NCI-H524 treated with DMSO at 0.1 percent for 48 hours (cell line): ENCODE measurements at places on chromosomes 16 and 17.

- DNase-seq: no peak
These were observed 10.9 kb downstream of the CTRB2 start for GRCh38 chr16:75195811-75196790.

DNA sequence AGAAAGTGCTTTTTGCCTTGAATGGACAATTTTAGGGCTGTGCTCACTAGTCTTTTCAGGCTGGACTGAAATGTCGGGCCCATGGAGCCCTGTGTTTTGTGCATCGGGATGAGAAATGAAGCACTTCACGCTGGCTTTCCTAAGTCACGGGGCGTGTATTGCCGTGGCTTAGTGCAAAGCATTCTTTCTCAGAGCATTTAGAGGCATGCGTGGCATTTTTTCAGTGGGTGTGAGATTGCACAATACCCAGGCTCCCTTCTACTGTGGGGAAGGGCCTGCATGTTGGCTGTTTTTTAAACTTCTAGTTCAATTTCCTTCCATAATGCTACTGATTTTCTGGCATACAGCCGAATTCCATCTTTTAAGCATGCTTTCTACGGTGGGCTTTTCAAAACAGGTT is 12.6 kb upstream of the POLR3E start:
- DNase-seq: no peak

GRCh38 chr17:82358465-82359350 is at the start of gene TEX19:
TSS of gene TEX19 (plus strand) at chr17:82359247. CDS start at chr17:82362151, 2,904 bp downstream.
- no peak for DNase-seq

DNA sequence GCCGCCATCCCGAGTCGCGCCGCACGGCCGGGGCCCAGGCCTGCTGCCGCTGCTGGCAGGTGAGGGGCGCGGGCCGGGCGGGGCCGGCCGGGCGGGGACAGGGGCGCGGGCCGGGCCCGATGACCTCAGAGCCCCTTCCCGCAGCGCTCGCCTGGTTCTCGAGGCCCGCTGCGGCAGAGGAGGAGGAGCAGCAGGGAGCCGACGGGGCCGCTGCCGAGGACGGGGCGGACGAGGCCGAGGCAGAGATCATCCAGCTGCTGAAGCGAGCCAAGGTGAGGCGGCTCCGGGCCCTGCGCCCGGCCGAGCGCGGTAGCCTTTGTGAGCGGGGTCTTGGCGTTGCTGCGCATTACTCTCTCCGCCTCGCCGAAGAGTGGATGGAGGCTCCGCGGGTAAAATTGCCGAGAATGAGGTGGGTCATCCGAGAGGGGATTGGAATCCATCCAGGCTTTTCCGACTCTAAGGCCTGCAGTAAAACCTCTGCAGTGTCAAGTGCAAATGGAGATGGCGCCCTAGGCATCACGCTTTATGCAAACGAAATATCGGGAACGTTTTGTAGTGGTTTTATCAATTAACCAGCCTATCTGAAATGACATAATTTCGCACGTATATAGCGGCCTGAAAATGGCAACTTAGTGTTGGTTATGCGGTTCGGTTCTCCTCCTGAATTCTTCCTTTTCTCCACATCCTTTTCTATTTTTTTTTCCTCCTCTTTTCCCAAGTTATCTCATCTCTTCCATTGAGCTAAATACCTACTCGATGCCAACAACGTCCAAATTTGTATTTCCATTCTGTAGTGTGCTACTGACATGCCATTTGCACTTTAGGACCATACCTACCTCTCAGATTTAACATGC is 577 bp downstream of the TTC19 start:
- no peak for DNase-seq

DNA sequence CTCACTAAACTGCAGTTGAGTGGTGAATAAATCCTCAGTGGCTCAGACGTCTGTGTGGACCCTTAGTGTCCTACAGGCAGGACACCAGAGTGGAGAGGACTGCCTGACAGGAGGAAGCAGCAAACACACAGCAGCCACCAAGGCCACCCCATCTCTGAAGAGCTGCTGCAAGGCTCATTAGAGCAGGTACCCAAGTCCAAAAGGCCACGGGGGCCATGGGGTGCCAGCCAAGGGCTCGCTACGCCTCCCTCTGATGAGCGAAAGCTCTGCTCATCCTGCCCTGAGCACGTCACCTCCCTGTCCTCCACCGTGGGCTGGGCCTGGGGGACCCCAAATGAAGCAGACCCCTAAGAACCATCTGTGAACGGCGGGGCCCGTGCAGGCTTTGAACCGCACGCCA is 70.1 kb upstream of the DOC2B start:
- DNase-seq: no peak

GRCh38 chr17:10306585-10306984 is 66.2 kb downstream of the MYH13 start:
- DNase-seq: no peak

DNA sequence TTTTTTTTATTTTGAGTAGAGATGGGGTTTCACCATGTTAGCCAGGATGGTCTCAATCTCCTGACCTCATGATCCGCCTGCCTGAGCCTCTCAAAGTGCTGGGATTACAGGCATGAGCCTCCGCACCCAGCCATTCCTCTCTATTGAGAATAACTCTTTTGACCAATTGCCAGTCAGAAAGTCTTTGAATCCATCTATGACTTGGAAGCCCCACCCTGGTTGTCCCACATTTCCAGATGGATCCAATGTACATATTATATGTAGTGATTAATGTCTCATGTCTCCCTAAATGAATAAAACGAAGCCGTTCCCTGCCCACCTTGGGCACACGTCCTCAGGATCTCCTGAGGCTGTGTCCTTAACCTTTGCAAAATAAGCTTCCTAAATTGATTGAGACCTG is 228.3 kb upstream of the NLRP1 start:
- DNase-seq: no peak

GRCh38 chr16:72428681-72429376 is 256.9 kb upstream of the PMFBP1 start:
- DNase-seq: no peak

DNA sequence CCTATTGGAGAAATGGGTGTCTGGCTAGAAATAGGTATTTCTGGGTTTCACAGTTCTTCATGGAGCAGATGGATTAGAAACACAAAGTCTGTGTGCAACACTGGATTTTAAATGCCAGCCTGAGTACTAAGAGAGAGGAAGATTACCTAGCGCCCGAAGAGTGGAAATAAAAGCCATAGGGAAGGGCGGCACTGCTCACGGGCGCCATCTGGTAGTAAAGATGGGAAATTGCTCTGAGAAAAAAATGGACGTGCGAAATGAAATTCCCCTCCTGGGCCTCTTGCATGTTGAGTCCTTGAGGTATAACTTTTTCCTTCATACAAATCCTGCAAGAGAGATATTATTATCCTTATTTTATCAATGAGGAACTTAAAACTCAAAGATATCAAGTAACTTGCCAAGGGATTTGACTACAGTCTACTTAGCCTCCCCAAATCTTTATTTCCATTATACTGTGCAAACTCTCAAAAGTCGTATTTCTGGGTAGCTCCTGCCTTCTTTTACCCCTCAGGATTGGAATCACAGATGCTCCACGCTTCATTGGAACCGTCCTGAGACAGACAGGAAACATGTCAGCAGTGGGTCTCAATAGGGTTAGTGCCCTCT is 72.8 kb downstream of the MMD start:
- DNase-seq: peak; percentile 10

DNA sequence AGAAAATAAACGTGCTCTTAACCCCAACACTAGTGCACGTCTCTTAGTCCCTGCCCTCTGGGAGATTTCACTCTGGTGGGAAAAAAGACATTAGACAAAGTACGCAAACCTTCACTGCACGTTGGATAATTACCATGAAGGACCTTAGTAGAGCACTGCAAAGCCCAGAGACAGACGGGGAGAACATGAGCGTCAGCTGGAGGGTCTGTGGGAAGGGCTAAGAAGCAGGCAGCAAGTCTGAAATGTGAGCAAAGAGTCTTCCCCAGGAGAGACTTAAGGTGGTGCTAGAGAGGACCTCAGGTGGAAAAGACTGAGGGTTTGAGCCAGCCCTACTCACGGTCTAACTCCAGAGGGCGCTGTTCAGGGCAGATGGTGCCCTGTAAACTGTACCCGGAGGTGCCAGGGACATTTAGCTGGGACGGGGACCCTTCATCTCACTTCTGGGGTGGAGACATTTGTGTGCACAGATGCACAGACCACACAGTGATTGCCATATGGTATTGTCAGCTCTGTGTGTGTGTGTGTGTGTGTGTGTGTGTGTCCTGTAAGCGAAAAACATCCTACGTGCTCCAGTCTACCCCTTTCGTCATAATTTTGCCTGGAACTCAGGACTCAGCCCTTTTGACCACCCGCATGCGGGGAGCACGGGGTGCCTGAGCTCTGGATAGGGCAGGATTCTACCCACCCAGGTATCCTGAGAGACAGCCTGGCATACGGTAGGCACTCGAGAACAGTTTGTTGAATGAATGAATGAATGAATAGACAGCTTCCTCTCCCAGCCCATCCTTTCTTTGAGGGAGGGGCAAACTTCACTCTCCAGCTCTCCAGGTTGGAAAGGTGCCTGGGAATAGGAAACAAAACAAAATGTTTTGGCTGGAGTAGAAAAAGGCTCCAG is 10.1 kb upstream of the STAC2 start:
- peak; percentile 85 for DNase-seq

DNA sequence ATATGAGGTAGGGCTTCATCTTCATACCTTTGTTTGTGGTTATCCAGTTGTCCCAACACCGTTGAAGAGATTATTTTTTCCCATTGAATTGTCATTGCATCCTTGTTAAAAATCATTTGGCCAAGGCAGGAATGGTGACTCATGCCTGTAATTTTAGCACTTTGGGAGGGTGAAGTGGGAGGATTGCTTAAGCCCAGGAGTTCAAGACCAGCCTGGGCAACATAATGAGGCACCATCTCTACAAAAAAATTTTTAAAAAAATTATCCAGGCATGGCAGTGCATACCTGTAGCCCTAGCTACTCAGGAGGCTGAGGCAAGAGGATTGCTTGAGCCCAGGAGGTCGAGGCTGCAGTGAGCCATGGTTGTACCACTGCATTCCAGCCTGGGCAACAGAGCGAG is 223.9 kb downstream of the TANC2 start:
- no peak for DNase-seq

DNA sequence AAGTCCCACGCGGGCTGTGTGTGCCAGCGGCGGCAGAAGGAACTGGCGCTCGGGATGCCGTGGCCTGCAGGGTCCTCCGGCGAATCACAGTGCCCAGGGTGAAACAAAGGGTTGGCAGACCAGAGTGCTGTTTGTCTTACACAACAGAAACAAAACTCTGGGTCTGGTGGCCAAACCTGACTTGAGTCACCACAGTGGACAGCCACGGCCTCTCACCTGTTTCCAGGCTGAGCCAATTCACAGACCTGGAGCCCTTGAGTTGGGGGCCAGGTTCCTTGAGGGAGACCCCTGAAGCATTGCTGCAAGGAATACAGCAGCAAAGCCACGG is 2.1 kb upstream of the CHMP6 start:
- DNase-seq: no peak

DNA sequence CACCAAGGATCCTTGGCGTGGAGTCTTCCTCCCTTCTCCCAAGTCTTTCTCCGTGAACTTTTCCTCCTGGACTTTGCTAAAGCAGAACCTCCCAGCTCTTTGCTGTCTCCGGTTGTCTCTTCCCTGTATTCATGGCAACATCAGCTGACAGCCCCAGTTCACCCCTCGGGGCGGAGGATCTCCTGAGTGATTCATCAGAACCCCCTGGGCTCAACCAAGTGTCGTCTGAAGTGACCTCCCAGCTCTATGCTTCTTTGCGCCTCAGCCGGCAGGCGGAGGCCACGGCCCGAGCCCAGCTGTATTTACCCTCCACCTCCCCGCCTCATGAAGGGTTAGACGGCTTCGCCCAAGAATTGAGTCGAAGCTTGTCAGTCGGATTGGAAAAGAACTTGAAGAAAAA is 943 bp downstream of the CNTROB start:
- no peak for DNase-seq

- no peak for DNase-seq
These were observed 43.8 kb upstream of the DHX40 start for GRCh38 chr17:59521465-59522126.

DNA sequence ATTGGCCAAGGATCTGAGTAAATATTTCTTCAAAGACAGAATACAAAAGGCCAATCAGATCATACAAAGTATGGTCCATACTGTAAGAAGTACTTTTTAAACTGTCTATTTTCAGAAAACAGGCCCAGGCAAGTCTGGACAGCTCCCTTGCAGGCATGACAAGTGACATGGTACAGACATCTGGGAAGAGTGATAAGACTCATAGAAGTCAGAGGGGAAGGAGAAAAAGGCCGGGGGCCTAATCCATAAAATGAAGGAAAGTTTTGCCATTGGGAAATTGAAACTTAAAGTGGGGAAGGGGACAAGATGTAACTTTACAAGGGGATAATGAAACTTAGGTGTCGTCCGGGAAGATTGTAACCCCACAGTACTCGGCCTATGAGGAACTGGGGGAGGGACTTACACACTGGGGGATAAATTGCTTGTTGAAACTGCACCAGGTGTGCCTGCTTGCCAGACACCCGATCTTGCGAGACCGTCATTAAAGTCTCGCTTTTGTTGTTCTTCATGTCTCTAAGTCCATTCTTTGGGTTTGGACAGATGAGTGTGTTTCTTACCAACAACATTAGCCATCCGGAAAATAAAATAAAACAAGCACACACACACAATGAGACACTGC is 684.0 kb downstream of the CDH11 start:
- peak; percentile 6 for DNase-seq

GRCh38 chr16:48542020-48542473 is 67.9 kb downstream of the N4BP1 start:
- no peak for DNase-seq

DNA sequence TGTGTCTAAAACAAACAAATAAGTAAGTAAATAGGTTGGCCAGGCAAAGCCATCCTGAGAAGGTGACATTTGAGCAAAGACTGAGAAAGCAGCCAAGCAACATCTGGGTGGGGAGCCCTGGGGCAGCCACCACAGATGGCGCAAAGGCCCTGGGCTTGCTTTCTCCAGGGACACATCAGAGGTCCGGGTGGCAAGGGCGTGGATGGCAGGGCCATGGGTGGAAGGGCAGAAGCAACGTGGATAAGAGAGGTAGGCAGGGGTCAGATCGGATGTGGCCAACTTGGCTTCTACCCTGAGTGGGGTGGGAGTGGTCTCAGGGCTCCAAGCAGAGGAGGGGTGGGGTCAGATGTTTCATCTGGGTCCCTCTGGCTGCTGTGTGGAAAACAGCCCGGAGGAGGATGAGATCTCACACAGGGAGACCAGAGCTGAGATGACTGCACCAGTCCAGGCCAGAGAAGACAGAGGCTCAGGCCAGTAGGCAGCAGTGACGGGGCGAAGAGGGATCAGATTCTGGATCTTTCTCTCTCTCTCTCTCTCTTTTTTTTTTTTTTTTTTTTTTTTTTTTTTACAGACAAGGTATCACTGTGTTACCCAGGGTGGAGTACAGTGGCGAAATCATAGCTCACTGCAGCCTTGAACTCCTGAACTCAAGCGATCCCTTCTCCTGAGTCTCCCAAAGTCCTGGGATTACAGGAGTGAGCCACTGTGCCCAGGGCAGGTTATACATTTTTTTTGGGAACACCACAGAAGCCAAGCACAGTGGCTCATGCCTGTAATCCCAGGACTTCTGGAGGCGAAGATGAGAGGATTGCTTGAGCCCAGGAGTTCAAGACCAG is 6.1 kb upstream of the SPN start:
- no peak for DNase-seq

- DNase-seq: no peak
These were observed 37.5 kb downstream of the AKAP10 start for GRCh38 chr17:19939993-19940721.

- DNase-seq: no peak
These were observed 48.6 kb downstream of the CMIP start for GRCh38 chr16:81492965-81493754.
